Activated naive CD4-positive, alpha-beta T cell (primary cell): ENCODE measurements at places on chromosomes 1 and 21.

DNA sequence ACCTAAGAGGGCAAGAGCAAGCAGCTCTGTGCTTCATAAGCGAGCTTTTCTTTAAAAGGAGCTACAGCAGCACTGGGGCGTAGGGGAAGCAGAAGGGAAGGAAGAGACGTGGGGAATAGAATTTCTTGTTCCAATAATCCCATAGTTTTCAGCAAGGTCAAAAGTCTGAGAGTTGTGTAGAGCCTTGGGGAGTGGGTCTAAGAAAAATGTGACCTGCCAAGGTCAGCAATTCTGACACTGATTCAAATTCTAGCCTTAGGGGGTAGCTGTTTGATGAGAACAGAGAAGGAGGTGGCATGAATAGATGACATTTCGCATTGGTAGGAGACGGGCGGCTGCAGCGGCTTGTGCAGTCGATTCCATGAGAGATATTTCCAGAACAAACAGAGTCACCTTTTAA is 22.4 kb downstream of the PRRX1 start:
- DNase-seq = no peak

DNA sequence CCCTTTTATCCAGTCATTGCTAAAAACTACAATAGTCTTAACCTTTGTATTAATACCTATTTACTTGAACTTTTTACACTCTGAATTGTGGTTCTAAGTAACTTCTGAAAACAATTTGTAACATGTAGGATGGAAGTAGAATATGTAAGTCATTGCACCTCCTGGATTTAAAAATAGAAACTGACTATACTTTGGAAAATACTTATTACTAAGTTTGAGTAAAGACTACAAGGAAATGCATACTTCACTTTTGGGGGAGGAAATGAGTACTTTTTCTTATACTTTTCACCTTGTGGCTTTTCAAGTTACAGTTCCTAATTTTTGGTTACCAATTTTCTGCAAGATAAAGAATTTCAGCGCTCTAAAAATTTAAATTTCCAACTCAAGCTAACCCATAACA is 8.7 kb downstream of the RGS18 start:
- DNase-seq = no peak

DNA sequence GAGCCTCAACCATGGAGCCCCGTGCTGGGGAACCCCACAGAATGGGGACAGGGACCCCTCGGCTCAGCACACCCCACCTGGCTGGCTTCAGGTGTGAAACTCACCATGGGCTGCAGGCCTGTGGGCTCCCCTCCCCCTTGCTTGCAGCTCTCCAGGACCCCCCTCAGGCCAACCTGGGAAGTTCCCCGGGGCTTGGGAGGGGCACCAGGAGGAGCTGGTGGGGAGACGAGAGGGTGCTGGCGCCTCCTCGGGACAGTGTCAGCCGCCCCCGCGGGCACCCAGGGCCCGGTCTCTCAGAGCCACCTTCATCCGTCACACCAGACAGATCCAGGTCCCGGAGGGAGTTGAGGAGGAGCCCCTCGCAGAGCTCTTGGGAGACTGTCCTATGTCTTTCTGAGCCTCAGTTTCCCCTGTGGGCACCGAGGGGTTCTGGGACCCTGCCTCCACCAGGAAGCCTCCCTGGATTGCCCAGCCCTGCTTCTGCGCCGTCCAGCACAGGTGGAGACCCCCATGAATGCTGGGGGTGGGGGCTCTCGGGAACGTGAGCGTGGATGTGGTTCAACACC is 657 bp upstream of the TNFRSF18 start:
- no peak for DNase-seq

DNA sequence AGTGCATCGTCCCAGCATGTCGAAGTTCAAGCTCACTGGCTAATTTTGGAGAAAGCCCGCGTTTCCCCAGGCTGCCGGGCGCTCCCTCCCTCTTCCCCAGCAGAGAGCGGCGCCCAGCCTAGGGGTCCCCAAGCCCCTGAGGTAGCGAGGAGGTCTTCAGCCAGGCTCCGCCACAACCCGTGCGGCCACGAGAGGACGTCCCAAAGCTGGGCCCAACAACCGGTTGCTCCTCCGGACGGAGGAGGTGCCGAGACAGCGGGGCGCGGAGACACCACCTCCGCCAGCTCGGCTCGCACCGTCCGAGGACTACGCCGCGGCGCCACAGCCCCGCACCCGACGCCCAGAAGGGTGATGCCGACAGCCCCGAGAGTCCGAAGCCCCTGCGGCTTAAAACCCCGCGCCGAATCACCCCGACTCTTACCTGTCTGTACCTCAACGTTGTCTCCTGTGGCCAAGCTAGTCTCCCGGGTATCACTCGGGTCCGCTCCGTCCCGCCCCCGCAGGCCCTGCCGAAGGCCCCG is at the start of gene DENND2C:
Gene DENND2C (minus strand): TSS at position 488 of the 521 bp plus-strand sequence. CDS start 44,065 bp downstream, outside the sequence.
- no peak for DNase-seq

DNA sequence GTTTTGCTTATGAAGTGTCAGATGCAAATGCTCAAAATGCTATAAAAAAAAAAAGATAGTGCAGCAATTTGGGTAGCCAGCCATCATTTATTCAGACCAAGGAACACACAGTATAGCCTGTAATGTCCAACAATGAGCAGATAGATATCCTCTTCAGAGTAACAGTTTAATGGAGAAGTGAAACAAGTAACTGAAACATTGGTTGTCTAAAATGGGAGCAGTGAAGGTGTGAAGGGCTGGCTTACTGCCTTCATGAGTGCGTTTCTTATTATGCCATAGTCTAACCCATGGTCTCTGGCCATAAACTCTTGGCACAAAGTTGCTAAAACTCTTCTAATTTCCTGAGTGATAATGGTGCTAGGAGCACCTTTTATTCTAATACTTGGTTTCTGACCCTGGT is 11.4 kb downstream of the RGS5 start:
- no peak for DNase-seq

DNA sequence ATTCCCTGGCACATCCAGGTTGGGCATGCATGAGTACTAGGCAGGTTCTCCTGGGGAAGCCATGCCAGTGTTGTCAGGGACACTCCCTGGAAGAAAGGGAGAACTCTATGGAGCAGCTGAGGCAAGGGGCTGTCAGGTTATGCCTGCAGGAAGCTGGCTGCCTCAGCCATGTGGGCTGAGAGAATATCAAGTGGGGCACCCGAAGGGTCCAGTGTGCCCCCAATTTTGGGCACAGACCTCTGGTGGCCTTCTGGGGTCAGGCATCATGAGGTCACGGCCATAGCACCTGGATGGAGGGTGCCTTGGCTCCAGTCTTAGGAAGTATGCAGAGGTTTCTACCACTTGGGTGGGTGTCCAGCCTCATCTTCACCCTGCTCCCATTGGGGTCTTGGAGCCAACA is 2.6 kb downstream of the CSF3R start:
- no peak for DNase-seq

GRCh38 chr1:234942012-234942332 is 186.7 kb downstream of the TOMM20 start:
- DNase-seq = no peak

DNA sequence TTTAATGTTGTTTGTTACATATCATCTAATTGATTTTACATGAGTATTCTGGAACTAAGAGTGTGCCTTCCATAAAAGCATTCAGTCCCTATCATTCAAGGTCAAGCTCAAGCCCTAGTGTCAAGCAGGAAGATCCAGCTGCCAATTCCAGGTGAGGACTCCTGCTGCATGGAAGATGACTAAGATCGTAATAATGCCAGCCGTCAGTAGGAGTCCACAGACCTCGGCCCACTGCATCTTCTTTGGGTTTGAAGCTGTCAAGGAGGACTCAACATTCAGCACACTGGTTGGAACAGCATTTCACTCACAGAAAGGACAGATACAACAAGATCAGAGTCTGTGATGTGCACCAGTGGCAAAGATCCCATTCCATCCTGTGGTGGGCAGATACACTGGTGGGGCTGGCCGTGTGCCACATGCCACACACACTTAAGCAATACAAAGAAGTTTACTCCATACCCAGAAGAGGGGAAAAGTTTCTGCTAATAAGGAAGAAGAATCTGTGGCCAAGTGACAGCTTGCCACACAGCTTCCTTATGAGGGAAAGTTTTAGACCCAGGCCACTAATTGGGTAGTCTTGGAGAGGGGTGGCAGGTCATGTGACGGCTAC is 160.4 kb downstream of the PIK3R3 start:
- no peak for DNase-seq

GRCh38 chr1:88742531-88742930 is 58.5 kb downstream of the PKN2 start:
- DNase-seq = no peak
